ENCODE measurements at places on chromosomes 16 and 17.

DNA sequence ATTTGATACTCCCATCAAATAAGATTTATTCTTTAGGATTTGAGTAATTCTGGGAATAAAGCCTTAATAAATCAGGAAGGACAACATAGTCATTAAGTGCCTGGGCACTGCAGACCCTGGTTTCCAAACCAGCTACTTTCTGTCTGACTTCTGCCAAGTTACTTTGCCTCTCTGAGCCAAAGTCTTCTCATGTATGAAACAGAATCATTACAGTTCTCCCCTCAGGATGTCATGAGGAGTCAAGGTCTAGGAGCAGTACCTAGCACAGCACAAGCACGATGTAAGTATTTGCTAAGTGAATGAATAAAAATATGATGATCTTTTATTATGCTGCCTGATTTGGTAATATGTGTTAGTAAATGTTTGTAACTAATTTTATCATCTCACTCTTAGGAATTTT, 30.4 kb upstream of the HEATR6 start:
- no peak for DNase-seq

- DNase-seq, result no peak
These were observed 54.7 kb upstream of the FASN start for GRCh38 chr17:82152556-82153294.

- DNase-seq, result peak; percentile 70
These were observed 41.1 kb upstream of the KLHDC4 start for GRCh38 chr16:87806641-87807546.

DNA sequence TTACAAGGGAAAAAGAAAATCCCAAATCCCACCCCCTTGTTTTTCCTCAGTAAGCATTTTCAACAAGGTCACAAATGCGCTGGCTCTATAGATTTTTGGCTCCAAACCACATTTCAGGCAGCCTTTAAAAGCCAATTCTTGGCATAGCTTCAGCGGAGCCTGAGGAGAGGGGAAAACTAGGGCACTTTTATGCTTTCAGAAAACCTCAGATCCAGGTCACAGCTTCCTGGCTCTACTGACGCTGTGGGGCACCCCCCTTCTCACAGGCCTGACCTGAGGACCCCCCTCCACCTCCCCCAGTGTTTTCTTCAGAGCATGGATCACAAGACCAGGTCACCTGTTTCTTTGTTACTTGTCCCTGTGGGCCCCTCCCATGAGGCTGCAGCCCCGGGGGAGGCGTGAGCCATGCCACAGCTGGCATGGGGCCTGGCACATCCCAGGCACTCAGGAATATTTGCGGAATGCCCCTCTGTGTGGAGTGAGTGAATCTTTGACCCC, 30.1 kb upstream of the MTSS2 start:
- no peak for DNase-seq

- DNase-seq, result no peak
These were observed 49.9 kb upstream of the COX10 start for GRCh38 chr17:14019186-14019956.

GRCh38 chr16:89061590-89062380, 31.9 kb upstream of the ACSF3 start:
- DNase-seq, result no peak

GRCh38 chr17:57077000-57077399, 8.0 kb upstream of the AKAP1 start:
- DNase-seq, result no peak

DNA sequence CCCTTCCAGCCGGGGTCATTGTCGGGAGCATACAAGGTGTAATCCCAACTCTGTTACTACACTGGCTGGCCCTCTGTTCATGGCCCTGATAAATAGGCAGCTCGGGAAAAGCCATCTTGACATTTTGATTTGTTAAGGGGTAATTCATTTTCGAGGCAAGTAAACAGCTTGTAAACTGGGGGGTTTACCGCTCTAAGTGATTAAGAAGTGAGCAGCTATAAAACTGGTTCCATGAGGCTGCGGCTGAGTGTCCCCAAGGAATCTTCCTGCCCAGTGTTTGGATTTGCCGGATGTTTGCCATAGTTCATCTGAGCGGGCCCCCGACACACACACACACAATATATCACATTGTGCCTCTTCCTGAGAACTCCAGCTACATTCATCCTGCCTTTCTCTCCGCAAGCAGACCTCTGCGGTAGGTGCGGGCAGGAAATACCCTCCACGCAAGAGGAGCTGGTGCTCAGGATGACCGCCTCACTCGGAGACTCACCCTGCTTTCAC, 92.2 kb downstream of the SOCS1 start:
- DNase-seq, result no peak

GRCh38 chr17:42233994-42234393, 39.7 kb upstream of the GHDC start:
- DNase-seq, result no peak

DNA sequence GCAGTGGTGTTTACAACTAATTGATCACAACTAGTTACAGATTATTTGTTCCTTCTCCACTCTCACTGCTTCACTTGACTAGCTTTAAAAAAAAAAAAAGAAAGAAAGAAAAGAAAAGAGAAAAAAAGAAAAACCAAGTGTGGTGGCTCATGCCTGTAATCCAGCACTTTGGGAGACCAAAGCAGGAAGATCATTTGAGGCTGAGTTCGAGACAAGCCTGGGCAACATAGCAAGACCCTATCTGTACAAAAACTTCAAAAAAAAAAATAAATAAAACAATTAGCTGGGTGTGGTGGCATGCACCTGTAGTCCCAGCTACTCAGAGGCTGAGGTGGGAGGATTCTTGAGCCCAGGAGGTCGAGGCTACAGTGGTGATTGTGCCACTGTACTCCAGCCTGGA, 4.2 kb downstream of the SNTB2 start:
- DNase-seq, result no peak

DNA sequence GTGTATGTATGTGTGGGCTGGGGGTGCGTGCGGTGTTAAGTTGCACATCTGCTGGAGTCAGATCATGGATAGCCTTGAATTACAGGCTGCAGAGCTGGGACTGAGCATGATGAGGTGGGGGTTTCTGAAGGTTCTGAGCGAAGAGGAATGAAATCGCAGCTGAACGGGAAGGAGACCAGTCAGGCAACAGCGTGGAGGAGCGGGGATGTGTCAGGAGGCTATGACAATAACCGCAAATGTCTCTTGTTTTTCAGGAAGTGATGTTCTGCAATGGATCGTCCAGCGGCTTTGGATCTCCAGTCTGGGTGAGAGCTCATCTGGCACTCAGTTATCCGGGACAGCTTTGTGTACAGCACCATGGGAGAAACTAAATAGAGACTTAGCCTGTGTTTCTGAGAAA, 20.9 kb downstream of the RGS9 start:
- DNase-seq, result no peak

DNA sequence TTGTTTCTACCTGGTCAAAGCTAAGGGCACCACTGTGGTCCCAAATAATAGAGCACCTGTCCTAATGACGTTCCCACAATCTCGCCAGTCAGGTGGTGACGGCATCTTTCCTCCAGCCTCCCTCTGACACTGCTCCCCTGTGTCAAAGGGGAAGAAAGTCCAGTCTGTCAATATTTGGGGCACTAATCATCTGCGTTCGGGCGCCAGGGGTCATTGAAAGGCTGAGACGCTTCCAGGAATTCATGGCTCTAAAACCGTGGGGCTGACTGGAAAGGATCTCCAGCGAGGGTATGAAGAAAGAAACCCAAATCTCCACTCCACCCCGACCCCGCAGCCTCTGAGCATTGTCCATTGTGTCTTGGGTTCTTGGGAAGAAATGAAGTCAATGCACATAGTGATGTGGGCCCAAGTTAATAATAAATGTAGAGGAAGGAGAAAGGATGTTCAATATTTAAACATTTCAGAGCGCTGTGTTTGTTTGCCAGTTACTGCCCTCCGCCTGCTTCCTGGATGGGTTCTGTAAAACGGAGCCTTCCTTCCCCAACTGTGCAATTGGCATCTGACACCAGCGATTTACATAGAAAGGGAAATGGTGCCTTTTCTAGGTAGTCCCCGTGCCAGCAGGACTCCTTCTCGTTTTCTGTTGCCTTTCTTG, 103.2 kb downstream of the SOCS1 start:
- no peak for DNase-seq

GRCh38 chr17:52170963-52171572, 12.6 kb upstream of the CA10 start:
- no peak for DNase-seq

- no peak for DNase-seq
These were observed 45.9 kb downstream of the NT5M start for GRCh38 chr17:17348872-17349723.

DNA sequence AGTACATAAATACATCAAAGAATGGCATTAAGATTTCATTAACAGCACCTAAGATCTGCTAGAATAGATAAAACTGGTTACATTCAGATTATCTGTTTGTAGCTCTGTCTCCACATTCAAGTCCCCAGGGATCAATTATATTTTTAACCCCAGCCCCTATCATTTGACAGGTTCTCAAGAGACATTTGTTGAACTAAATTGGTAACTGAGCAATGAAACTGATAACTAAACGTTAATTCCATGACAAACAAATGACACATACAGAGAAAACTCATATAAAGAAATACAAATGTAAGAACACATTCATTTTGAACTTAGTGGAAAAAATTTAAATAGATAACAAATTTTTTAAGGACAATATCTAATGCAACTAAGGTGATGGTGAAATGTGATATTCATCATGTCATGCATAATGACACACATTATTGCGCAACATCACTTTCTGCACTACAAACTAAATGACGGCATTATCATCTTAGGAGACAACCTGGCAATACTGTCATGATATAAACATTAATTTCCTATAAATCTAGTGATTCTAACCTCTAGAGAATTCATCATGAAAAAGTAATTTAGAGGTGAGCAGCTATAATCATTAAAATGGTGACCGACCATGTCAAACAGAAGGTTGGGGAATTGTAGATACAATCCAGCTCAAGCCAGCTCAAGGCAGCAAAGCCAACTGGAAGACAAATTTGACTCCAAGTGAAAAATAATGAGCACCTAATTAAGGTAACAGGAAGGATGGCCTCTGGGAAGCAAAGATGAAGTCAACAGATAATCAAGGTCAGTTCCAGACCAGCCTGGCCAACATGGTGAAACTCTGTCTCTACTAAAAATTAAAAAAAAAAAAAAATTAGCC, 9.5 kb downstream of the ARHGAP17 start:
- DNase-seq, result no peak

GRCh38 chr16:87922250-87922871, 14.0 kb downstream of the CA5A start:
- no peak for DNase-seq

- DNase-seq, result no peak
These were observed 1.4 kb upstream of the WWOX start for GRCh38 chr16:78098087-78098486.

DNA sequence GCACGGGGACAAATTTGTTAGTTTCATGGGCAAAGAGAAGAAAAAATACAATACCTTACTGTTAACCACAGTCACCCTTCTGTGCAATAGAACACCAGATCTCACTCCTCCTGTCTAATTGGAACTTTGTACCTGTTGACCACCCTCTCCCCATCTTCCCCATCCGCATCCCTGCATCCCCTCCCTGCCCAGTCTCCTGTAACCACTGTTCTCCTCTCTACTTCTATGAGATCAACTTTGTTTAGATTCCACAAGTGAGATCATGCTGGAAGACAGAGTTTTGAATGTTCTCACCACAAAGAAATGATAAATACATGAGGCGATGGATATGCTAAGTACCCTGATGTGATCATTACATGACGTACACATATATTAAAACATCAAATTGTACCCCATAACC, 47.7 kb downstream of the CLEC16A start:
- no peak for DNase-seq

GRCh38 chr17:61289408-61290385, 109.9 kb upstream of the TBX2 start:
- no peak for DNase-seq

DNA sequence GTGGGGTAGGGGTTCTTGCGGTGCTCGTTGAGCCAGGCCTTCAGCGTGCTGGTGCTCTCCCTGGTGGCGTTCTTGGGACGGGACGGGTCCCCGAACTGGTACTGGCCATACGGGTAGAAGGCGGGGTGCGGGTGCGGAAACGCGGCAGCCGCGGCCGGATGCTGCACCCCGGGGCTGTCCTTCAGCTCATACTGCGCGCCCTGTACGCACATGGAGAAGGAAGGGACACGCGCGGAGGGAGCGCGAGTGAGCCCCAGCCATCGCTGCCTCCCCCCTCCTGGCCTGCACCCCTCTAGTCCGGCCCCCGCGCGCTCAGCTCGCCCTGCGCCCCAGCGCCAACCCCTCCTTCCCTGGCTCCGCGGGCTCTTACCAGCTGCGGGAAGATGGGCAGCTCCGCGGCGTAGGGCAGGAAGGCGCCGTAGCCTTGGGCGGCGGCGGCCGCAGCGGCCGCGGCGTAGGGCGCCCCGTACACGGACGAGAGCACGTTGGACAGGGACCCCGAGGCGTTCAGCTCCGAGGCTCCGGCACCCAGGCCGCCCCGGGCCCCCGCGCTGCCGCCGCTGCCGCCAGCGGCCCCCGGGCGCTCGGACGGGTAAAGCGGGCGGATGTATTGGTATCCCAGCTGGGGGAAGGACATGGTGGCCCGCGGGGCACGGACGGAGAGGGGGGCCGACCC, 1.0 kb downstream of the IRX3 start:
- DNase-seq, result no peak

GRCh38 chr17:83160443-83161297, 81.3 kb downstream of the METRNL start:
- DNase-seq, result no peak

- DNase-seq, result no peak
These were observed 162.2 kb upstream of the ZNF267 start for GRCh38 chr16:31711344-31711845.

Measured in BJ (cell line).